NCI-H524 (cell line): ENCODE measurements at places on chromosomes 5 and 9.

- no peak for DNase-seq
Observed at GRCh38 chr5:149870232-149870631, 74.4 kb downstream of the PDE6A start.

DNA sequence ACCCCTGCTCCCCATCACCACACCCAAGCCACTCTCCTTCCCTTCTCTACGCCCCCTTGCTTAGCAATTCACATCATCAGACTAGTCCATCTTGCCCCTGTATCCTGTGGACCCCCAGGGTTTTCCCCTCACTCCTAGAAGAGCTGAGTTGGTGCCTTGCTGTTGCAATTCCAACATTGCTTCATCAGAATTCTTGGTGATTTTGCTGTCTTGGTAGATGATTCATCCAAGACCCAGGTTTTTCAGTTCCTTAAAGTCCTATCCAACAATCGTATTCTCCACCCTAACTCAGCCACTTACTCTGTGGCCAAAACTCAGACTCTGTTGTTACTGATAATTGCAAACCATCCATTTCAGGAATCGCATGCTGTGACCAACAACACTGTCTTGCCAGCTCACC lies 21.4 kb upstream of the CCNJL start:
- no peak for DNase-seq

DNA sequence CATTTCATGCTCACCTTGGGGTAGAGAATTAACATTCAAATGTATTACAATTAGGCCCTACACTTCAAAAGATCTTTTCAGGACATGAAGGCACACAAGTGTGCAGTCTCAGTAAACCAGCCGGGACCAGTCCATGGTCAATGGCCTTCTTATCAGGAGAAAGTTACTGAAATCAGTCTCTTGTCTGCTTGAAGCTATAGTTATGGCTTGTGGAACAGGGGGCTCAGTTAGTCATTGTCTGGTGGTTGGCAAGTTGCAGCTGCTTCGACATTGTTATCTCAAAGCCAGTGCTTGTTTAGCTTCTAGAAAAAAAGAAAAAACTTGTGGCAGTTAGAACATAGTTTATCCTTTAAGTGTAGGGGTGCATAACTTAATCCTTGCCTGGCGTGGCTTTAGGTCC lies 213.1 kb upstream of the ACO1 start:
- no peak for DNase-seq

- no peak for DNase-seq
Observed at GRCh38 chr5:119795768-119796167, 166.4 kb downstream of the FAM170A start.

GRCh38 chr5:9743507-9743906 lies 113.4 kb upstream of the TAS2R1 start:
- DNase-seq, result no peak

DNA sequence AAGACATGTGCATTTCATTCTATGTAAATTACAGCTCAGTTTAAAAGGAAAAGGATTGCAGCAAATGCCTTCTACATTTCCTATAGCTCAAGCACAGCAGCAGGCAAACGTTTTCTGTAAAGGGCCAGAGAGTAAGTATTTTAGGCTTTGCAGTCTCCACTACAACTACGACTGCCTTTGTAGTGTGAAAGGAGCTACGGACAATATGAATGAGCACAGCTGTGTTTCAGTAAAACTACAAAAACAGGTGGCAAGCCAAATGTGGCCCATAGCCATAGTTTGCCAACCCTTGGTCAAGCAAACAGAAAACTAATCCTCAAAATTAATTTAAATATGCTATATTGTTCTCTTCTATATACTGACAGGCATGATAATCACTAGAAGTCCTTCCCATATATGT lies 7.2 kb downstream of the PTBP3 start:
- DNase-seq, result no peak

- DNase-seq, result no peak
Observed at GRCh38 chr5:138538943-138539627, 4.0 kb downstream of the ETF1 start.

- no peak for DNase-seq
Observed at GRCh38 chr5:148454576-148454975, 70.8 kb downstream of the FBXO38 start.

DNA sequence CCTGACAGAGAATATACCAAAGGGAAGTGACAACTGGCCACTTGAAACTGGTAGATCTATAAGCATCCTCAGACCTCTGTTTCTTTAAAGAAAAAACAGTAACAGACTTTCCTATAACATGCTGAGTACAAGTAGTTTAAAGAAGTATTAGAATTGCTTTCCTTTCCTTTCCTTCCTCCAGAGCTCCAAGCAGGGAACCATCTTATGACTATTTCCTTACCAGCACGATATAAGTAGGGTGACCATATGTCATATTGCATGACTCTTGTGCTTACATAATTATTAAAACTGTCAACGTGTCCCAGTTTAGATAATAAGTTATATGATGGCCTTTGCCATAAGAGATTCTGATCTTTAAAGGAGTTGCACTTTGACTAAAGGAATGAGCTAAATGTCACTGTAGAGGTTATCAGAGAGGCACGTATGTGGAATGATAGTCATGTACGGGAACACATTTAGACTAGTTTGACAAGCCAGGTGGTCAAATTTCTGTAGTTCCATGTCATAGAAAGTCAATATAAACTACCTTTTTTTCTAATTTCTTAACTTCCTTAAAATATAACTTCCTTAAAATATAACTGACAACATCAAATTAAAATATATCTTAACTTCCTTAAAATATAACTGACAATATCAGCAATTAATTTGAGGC lies 212.7 kb upstream of the CD180 start:
- peak; percentile 1 for DNase-seq

DNA sequence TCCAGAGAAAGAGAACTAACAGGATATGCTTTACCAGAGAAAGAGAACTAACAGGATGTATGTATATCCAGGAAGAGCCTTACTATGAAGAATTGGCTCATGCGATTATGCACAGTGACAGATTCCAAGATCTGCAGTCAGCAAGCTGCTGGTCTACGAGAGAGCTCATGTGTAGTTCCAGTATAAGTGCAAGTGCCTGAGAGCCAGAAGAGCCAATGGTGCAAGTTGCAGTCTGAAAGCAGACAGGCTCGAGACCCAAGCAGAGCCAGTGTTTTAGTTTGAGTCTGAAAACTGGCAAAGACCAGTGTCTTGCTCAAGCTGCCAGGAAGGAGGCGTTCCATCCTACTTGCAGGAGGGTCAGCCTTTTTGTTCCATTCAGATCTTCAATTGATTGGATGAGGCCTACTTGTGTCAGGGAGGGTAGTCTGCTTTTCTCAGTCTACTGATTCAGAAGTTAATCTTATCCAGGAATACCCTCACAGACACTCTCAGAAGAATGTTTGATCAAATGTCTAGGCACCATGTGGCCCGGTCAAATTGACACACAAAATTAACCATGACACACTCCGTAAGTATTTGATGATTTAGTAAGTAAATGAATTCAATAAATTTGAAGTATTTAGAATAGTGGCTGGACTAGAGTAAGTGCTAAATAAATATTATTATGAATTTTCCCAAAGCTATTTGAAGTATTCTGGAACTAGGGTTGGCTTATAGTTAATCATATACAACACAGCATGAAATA lies 372.1 kb upstream of the SGCD start:
- DNase-seq, result no peak

GRCh38 chr9:111807197-111807596 lies 12.5 kb upstream of the SHOC1 start:
- no peak for DNase-seq

- DNase-seq, result no peak
Observed at GRCh38 chr5:123950701-123951581, 439.0 kb downstream of the CSNK1G3 start.

DNA sequence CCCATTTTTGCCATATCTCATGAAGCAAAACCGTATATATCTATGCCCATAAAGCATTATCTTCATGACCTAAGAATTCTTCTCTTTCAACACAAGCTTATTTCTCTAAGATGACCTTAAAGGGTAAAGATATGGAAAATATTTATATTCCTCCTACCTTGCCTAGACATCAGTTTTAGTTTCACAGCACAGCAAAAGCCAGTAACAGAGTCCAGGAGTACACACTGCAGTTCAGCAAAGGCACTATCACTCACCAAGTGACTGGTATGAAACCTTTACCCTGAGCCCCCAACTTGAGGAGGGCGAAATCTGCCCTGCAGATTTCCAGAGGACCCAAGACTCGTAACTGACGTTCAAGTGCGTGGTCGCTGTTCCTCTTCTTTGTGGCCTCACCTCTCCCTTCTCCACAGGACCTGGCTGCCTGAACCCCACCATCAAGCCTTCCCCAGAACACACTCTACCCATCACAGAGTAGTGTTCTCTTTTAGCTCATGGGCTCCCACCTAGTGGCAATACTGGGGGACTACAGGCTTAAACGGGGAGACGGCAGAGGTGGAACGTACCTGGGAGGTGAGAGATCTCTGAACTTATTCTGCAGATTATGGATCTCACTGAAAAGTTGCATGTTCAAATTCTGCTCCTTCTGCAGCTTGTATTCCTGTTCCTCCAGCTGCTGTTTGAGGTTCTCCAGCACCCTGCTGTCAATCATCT lies 141.0 kb downstream of the CDK5RAP2 start:
- DNase-seq, result peak; percentile 31

DNA sequence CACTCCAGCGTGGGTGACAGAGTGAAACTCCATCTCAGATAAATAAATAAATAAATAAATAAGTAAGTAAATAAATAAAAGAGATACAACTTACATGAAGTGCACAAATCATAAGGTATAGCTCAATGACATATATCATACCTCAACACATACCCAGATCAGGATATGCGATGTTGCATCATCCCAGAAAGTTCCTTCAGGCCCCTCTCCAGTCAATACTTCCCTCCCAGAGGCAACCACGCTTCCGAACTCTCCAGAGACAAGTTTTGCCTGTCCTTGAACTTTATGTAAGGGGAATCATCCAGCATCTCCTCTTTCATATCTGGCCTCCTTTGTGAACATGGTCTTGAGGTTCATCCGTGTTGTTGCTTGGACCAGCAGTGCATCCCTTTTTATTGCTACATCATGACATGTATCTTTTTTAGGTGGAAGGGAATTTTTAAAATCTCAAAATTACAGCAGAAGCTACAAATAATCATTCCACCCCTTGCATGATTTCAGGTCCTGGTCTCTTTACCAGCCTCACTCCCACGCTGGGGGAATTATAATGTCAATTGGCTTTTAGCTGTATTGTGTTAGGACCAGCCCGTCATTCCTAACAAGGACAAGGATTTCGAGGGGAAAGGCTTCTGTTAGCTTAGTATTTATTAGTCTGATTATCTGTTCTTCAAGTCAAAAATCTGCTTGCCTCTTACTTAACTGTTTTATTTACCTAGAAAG lies 32.9 kb upstream of the AOPEP start:
- no peak for DNase-seq

DNA sequence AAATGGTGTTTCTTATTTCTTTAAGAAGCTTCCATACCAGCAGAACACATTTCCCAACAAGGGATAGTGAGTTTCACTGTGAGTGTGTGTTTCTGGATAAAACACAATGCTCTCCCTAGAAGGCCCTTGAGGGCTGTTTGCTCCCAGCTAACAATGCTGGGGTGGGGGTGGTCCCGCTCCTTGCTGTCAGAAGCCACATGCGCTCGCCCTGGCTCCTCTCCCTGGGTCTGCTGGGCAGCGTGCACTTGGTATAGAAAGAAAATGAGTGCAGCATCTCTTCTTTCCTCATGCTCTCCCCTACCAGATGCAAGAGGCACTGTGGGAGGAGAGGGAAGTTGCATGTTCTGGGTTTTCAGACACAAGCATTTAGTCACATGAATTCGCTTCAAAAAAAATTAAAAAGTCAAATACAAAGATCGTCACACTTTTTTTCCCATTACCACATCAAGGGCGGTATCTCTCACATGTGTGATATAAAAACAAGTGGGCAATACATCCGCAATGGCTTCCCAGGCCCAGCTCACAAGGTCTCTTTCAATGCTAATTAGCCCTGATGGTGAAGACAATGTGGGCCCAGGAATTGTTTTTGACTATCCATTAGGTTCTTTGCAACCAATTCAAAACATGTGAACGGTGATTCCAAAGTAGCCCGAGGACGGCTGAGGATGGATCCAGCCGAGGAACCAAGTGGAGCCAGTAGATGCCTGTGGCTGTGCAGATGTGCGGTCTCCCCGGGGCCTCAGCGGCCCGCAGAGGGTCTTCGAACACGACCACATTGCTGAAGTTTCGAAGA lies 603.6 kb downstream of the IRX1 start:
- DNase-seq, result no peak

- DNase-seq, result peak; percentile 87
Observed at GRCh38 chr5:175059687-175060211, 335.4 kb downstream of the MSX2 start.

- DNase-seq, result no peak
Observed at GRCh38 chr5:78060421-78060820, 234.1 kb downstream of the AP3B1 start.

DNA sequence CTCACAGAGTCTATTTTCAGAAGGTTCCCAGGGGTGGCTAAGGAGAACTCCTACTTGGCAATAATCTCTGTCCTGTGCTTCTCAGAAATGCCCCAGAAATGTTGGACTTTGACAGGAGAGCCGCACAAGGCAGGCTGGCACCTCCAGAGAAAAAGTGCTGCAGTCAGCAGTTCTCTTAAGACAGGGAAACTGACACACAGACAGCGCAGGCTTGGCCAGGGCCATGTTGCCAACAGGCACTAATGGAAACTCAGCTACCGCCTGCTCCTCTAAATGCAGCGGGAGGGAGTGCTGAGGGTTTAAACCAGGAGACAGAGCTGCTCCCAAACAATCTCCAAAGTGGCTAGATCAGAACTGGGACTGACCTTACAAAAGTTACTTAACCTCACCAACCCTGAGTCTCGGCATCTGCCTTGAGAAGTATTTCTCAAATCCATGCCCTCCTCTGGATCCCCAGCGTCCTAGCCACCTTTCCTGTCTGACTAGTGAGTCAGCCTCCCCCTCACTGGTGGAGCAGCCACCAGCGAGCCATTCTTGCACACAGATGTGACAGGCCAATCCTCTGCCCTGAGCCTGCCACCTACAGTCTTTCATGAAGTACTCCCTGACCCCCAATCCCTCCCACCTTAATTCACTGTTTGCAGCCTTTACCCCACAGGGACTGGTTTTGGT lies 186.4 kb downstream of the CDK5RAP2 start:
- DNase-seq, result no peak

- DNase-seq, result no peak
Observed at GRCh38 chr9:18075253-18075952, 398.6 kb upstream of the ADAMTSL1 start.

GRCh38 chr5:134114886-134115805 lies 665 bp downstream of the TCF7 start:
- DNase-seq, result no peak

DNA sequence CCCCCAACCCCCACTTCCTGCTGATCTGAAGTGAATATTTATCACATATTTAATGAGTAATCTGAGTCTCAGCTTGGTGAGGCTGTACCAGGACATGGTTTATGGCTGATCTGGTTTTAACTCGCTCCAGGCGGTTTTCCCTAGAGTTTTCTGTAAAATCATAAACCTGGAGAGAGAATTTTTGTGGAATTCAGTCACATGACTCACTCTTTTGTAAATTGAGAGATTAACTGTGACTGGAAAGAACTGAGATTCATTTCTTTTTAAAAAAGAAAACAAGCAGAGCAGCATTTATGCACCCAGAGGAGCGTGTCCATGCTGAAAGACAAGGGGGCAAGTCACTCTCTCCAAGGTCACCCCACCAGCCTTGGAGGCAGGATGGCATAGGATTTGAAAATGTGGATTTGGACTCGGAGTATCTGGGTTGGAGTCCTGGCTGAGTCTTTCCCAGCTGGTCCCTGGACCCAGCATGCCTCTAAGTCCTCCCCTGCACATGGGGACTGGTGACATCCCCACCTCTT lies 81.8 kb downstream of the ZNF618 start:
- DNase-seq, result no peak
